ENCODE measurements at places on chromosomes 11 and 22.

GRCh38 chr11:115300660-115301428 lies 203.4 kb downstream of the CADM1 start:
- no peaks in the 10 kb centered on the region for H3K36me3 ChIP-seq
- H3K4me1 ChIP-seq = no peaks in the 10 kb centered on the region
- no peak for DNase-seq
- no peak overlapping the region for H3K27ac ChIP-seq
- H3K27me3 ChIP-seq = no peaks in the 10 kb centered on the region

DNA sequence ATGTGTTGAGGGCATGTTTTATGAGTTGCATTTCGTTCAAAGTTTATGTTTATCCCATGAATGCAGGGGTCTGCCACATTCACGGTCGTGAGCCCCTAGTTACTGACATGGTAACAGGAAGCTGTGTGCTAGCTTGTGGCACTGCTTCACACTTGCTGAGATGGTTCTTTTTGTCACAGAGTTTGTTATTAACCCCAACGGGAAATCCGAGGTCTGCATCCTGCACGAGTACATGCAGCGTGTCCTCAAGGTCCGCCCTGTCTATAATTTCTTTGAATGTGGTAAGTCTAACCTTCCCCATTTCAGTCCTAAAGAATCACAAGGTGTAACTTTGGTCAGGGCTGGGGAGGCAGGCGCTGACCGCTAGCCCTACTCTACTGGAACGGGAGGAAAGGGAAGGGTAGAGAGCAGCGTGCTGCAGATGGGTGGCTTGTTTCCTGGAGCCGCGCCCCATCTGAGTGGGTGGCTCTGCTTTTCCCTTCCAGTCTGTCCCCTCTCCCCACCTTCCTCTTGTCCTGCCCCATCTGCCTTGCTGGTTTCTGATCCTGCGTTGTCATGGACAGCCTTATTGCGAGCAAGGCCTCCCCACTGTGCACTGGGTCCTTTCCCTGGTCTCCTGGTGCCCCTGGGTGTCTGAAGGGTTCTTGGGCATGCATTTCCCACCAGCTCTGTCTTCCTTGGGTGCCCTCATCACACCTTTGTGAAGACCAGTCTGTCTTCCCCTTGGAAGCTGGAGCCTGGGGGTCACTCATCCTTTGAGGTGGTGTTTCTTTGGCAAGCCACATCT lies 11.8 kb downstream of the DGCR8 start:
- peaks cover 13% of the 10 kb centered on the region for H3K36me3 ChIP-seq
- no peaks in the 10 kb centered on the region for H3K4me1 ChIP-seq
- no peaks in the 10 kb centered on the region for H3K27me3 ChIP-seq
- H3K27ac ChIP-seq = no peak overlapping the region

- H3K4me3 ChIP-seq = no peak overlapping the region
- no peak for DNase-seq
- H3K4me1 ChIP-seq = no peaks in the 10 kb centered on the region
Observed at GRCh38 chr11:120024046-120024445, 113.9 kb downstream of the TRIM29 start.

DNA sequence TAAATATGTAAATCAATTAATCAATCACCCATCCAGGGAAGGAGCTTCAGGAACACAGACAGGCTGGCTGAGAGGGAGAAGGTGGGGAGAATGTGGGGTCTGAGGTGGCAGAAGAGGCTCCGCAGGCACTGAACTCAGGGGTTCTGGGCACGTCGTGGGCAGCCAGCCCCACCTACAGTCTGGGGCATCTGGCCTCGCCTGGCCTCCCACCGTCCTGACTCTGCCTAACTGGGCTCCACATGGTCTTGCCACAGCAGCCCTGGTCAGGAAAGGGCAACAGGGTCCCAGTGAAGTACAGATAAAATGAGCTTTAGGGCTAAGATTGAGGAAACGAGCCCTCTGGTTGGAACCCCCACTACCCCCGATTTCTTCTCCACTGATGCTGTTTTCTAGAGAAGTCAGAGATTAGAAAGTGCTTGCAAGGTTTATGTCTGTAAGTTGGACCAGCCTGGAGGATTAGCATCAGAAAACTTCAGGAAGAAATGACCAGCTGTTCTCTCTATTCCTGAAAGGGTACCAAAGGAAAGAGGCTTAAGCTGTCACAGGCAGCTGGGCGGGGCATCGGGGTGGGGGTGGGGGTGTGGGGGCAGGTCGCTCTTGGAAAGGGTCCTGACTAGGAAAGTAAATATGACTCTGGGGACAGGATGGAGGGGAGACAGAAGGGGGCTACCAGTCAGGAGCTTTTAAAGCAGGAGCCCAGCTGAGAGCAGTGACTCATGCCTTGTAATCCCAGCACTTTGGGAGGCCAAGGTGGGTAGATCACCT lies 261.7 kb downstream of the BUD13 start:
- no peak overlapping the region for H3K27ac ChIP-seq
- peaks cover 11% of the 10 kb centered on the region for H3K27me3 ChIP-seq
- H3K4me3 ChIP-seq = no peak overlapping the region
- no peaks in the 10 kb centered on the region for H3K4me1 ChIP-seq

Measured in Panc1 (cell line).